GM18507 (cell line): ENCODE measurements at places on chromosomes 5 and 9.

DNA sequence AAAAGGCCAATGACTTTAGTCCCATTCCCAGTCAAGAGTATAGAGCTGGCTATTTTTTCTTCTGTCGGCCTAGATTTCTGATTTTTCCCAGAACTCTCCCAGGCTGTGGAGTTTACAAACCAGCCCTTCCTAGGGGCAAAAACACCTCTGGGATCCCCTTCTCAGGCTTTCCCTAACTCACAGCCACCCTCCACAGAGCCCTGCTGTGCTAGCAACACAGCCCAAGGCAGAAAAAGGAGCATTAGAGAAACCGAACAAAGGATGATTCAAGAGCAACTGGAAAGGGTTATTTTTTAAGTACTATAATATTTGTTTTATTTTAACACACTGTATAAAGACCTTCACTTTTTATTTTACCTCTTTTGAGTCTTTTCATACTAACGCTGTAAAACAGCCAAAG, 234.8 kb downstream of the GLIS3 start:
- DNase-seq, result no peak

- no peak for DNase-seq
Observed at GRCh38 chr9:118940473-118940872, 428.8 kb downstream of the BRINP1 start.

DNA sequence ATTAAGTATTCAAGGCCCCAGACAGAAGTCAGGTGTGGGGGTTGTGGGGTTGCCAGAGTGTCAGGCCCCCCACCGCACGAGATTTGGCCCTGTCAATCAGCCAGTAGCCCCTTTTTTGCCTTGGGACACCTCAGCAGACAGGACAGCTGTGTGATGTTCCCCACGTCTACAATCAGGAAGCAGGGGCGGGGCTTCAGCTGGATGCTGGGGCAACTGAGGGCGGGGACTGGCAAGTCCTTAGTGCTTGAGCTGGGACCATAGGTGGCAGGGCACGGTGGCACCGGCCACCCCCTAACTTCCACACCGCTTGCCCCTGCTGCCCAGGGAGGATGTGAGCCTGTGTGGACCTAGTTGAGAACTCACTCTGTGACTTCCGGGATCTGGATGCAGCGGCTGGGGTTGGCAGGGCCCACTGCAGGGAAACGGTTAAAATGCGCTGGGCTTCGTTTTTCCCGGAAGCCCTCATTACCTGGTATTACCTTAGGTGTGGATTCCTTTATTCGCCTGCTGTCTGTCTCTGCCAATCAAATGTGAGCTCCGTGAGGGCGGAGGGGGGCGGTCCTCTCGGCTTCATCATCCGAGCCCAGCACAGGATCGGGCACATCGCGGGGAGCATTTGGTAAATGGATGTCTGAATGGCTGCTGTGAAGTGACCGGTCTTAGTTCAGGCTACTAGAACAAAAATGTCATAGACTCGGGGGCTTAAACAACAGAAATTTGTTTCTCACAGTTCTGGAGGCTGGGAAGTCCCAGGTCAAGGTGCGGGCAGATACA, 7.5 kb upstream of the GTF3C5 start:
- no peak for DNase-seq

DNA sequence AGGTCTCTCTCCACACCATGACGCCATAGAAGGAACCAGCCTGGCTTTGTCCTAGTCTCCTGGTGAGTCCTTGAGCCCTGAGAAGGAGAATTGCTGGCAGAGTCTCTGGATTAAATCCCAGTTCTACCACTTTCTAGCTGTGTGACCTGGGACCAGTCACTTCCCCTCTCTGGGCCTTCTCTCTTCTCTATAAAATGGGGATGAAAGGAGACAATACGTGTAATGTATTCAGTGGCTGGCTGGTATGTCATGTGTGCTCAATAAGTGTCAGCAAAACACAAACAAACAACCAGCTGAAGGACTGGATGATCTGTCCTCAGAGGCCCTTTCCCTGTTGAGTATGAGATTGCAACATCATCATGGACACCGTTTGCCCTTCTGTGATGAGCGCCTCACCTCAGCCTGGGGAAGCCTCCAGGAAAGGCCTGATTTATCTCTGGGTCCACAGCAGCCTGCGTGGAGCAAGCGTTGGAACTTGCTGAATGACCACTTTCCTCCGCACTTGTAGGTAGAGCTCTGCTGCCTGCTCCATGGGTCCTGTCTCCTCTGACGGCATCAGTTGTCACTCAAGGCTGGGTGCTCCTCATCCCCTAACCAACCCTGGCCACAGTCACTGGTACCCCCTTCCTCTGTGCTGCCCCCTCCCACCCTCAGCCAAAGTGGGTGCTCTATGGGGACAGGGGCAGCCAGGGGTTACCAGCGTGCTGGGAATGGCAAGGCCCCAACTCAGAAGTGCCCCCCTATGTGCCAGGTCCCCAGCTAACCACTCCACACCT, 3.6 kb upstream of the NR5A1 start:
- DNase-seq, result no peak

DNA sequence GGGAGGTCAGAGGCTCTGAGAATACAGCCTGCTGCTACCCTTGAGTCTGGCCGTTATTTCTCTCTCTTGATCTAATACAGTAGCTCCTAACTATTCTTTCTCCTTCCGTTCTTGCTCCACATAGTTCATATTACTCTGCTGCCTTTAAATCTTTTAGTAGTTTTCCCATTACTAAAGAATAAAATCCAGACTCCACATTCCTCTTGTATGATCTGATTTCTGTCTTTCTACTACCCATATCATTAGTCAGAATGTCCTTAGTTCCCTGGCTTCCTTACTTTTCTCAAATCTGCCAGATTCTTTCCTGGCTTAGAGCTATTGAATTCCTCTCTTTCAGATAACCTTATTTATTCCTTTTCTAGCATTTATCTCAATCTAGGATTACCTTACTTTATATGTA, 40.0 kb downstream of the MARCHF6 start:
- DNase-seq, result no peak

GRCh38 chr9:117552811-117553210, 138.0 kb upstream of the ASTN2 start:
- no peak for DNase-seq

GRCh38 chr9:70641031-70641430, 226.6 kb upstream of the KLF9 start:
- no peak for DNase-seq

- no peak for DNase-seq
Observed at GRCh38 chr9:4092793-4093709, 206.8 kb downstream of the GLIS3 start.

- DNase-seq, result no peak
Observed at GRCh38 chr9:104301755-104302154, 202.3 kb upstream of the OR13F1 start.

DNA sequence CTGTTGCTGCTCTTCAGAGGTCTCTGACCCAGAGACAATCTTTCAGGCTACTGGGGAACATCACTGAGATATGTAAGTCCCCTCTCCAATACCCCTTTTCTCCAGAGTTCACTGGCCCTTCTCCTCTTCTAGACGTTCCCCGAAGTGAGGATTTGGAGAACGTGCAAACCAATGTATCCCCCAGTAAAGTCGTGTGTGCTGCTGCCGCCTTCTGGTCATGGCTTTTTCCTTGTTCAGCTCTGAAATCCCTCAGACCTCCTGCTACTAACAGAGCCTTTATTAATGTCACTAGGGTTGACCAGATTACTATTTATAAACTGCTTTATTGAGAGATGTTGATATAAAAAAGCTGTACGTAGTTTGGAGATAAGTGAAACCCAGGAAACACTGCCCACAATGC, 1028.6 kb downstream of the CDH9 start:
- no peak for DNase-seq

DNA sequence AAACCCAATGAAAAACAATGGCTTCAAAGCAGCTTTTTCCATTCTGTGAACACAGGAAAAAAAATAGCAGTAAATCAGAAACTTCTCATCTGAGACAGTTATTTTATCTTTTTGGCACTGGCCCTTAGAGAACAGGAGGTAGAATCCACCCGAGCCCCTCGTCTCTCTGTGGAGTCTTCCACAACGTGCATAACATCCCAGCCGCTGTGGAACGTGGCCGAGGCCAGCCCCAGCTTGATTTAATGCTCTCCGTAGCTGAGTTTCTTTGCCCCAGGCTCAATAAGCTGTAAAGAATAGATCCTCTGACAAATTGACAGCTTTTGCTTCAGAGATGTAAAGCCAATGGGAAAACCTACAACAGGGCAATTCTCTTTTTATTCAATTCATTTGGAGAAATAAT, 107.9 kb upstream of the DAP start:
- no peak for DNase-seq

- DNase-seq, result no peak
Observed at GRCh38 chr5:96919754-96920197, 16.1 kb upstream of the LNPEP start.

DNA sequence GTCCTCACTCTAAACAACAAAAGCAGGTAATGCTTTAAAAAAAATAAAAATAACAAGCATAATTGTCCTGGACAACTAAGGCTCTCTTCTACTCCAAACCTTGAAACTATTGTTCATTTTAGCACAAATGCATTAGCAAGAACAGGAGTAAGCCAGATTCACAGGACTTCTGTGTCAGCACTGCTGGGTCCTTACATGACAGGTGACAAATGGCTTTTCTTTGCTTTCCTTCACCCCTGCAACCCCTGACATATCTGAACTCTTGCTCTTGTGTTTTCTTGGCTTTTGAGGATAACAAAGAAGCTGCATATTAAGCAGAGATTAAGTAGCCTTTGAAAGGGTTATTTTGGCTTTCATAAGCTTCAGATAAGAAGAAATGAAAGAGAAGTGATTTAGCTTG, 71.1 kb downstream of the ZNF474 start:
- DNase-seq, result no peak

- DNase-seq, result no peak
Observed at GRCh38 chr5:93289942-93290341, 291.1 kb downstream of the NR2F1-AS1 start.

DNA sequence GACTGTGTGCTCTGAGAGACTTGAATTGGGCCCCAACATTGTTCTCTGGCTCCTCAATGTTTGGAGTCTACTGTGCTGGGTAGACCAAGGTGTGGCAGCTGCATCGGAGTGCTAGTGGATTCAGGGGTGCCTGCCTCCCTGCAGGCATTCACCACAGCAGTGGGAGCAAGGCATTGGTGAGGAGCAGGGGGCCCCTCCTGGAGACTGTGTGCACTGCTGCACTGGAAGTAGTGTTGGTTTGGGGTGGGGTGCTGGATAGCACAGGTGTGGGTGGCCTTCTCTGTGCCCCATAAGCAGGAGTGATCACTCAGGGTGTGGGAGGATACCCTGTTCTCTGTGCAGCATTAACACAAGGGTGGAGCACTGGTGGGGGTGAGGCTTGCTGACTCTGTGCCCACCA, 39.2 kb downstream of the INSL6 start:
- DNase-seq, result no peak

DNA sequence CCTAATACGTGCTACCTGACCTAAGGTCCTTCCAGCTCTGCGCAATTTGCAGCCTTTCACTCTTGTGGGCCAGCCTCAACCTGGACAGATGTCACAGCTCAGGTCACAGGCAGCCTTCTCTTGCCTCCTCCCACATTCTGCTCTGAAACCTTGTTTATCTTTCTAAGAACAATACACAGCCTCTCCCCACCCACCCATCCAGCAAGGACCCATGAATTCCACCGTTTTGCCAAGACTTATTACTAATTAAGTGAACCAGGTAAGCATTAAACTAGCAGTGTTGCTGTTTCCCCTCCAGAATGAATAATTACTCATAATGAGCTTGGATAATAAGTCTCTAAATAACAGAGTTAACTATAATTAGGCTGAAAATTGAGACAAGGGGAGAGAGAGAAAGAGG, 11.0 kb downstream of the FABP6 start:
- DNase-seq, result no peak

DNA sequence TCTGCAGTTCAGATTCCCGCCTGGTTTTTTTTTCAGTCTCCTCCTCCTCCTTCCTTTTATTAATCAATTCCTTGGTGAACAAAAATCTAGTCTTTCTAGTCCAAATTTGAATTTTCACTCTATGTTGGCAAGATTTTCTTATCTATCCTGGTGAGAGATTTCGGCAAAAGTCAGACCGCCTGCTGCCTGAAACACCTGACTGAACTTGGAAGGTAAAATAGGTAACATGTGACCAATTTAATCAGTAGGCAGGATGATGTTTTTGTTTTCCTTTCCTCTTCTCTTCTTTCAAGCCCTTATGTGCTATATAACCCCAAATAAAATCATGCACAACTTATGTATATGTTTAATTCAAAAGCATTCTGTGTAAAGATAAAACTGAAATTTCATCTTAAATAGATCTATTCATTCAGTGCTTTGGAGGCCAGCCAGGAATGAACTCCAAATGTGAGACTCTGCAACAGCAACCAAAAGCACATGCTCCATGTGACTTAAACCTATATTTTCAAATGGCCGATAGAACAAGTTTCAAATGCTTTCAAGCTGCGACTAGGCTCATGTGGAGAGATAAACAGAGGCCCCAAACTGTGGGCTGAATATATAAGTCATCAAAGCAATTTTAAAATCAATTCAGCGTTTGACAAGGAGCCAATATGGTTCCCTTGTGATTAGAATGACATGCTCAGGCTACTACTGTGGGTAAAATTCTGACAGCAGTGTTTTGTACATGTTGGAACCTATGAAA, 100.4 kb upstream of the SEMA6A start:
- no peak for DNase-seq

DNA sequence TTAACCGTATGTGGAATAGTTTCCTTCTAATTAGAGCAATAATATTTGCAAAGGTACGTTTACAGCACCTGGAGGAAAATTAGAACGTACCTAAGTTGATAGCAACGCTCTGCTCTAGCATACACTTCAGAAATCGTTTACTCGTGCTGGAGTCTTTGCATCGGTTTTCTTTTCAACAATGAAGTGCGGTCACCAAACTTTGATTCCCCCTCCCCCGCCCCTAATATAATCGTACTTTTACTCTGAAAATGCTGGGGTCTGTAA, 506 bp downstream of the ADAMTS19 start:
- no peak for DNase-seq

- DNase-seq, result no peak
Observed at GRCh38 chr5:169300468-169301385, at the start of gene SLIT3. Gene SLIT3, minus strand, starts transcription at chr5:169301139. Its CDS starts 430 bp downstream, at chr5:169300709.

- no peak for DNase-seq
Observed at GRCh38 chr9:95587021-95587964, 70.5 kb upstream of the PTCH1 start.

- no peak for DNase-seq
Observed at GRCh38 chr5:59325070-59325469, 568.5 kb downstream of the PDE4D start.

- DNase-seq, result no peak
Observed at GRCh38 chr5:143569213-143569701, 165.8 kb upstream of the NR3C1 start.

GRCh38 chr5:44048276-44048984, 340.8 kb downstream of the FGF10 start:
- DNase-seq, result no peak

GRCh38 chr9:98962181-98962560, 18.5 kb downstream of the COL15A1 start:
- DNase-seq, result no peak
